ENCODE measurements at places on chromosomes 2 and 18.
A peak's percentile ranks its signal among the peaks of the same experiment; 100 is the strongest.

DNA sequence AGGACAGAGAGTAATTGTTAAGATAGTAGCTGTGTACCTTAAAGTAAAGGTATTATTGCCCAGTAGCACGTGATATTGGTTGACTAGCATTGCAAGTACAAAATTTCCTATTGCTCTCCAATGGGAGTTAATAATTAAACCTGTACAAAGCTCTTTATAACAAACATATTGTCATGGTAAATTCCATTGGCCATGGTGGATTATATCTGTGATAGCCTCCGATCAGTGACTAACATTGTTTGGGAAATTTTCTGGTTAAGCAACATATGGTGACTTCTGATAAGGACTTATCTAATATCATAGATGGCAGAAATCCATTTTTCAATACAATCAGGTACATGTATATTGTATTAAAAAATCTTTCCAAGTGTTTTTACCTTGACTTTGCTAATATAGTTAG is 360.8 kb downstream of the DCC start:
- no peak overlapping the region for H3K27ac ChIP-seq
- no peaks in the 10 kb centered on the region for H3K36me3 ChIP-seq
- no peaks in the 10 kb centered on the region for H3K27me3 ChIP-seq
- DNase-seq = no peak

- no peaks in the 10 kb centered on the region for H3K36me3 ChIP-seq
- H3K27ac ChIP-seq = no peak overlapping the region
- no peaks in the 10 kb centered on the region for H3K27me3 ChIP-seq
- no peaks in the 10 kb centered on the region for H3K4me1 ChIP-seq
Observed at GRCh38 chr2:122794100-122794499, 1038.6 kb downstream of the TSN start.

DNA sequence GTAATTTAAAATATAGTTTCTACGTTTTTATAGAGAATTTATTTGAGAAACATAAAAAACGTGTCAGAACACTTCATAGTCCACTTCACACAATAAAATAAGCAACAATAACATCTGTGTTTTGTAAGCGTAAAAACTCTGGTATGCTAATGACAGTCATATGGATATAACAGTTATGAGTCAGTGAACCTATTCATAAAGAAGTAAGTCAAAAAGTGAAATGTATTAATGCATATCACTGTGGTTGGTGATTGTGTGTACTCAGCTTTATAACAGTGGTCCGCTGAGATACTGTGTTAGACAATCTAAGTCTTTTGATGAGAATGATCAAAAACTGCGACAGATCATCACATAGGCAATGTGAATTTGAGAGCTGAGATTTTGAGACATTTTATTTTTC is 153.2 kb downstream of the WDR7 start:
- no peaks in the 10 kb centered on the region for H3K27me3 ChIP-seq
- peaks cover 4% of the 10 kb centered on the region for H3K36me3 ChIP-seq
- H3K27ac ChIP-seq = no peak overlapping the region
- H3K4me1 ChIP-seq = no peaks in the 10 kb centered on the region

GRCh38 chr2:162839419-162839818 is 852 bp upstream of the KCNH7 start:
- DNase-seq = no peak
- H3K27ac ChIP-seq = peak overlapping the region; percentile 69
- peak overlapping the region; percentile 56 for H3K4me3 ChIP-seq
- H3K27me3 ChIP-seq = peaks cover 7% of the 10 kb centered on the region

DNA sequence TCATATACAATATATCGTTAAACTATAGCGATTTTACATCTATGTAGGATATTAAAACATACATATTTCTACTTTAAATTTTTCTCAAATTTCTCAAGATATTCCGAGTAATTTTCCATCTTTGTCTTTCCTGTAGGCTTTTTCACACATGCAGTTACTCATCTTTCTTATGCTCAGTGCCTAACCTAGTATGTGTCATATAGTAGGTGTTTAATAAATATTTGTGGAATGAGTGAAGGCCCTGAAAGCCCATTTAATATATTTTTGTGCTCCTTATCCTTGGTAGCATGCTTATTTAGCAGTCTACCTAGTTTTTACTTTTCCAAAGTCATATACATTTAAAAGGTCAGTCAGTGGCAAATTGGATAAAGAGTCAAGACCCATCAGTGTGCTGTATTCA is 67.3 kb downstream of the ITGB6 start:
- no peaks in the 10 kb centered on the region for H3K27me3 ChIP-seq
- H3K36me3 ChIP-seq = no peaks in the 10 kb centered on the region
- no peak for DNase-seq
- H3K4me1 ChIP-seq = peaks cover 4% of the 10 kb centered on the region
- H3K27ac ChIP-seq = no peak overlapping the region

DNA sequence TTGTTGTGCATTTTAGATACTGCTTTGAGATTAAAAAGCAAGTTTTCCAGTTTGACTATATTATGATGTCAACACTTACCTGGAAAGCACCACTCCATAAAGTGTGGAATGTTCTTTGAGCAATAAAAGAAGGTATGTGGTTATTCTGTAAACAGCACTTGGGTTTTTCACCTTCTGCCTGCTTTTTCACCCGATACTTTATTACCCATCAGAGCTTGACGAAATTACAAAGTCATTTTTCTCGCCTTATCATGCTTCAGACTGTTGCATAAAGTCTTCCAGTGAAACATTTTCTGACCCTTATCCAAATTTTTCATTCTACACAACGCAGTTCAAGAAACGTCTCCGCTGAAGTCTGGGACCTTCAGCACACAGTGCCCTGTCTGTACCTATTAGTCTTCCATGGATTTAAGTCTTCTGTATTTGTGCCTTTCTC is 25.2 kb downstream of the CAB39 start:
- H3K4me3 ChIP-seq = no peak overlapping the region
- H3K36me3 ChIP-seq = no peaks in the 10 kb centered on the region
- no peaks in the 10 kb centered on the region for H3K27me3 ChIP-seq
- no peak for DNase-seq
- no peak overlapping the region for H3K27ac ChIP-seq
- no peaks in the 10 kb centered on the region for H3K4me1 ChIP-seq

GRCh38 chr2:65186872-65187851 is 40.5 kb upstream of the ACTR2 start:
- peaks cover 3% of the 10 kb centered on the region for H3K4me1 ChIP-seq
- H3K36me3 ChIP-seq = no peaks in the 10 kb centered on the region
- no peaks in the 10 kb centered on the region for H3K27me3 ChIP-seq
- no peak overlapping the region for H3K27ac ChIP-seq
- peak; percentile 71 for DNase-seq

DNA sequence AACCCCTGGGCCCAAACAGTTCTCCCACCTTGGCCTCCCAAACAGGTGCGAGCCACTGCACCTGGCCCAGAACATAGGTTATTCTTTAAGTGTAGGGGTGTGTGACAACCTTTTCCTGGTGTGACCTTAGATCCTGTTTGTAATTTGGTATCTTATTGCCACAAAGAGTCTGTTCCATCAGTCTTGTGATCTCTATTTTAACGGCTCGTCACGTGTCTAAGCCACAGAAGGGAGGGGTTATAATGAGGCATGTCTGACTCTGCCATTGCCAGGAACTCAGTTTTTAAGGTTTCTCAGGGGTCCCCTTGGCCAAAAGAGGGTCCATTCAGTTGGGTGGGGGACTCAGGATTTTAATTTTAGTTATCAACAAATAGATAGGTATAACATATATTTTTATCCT is 4.4 kb upstream of the ALS2 start:
- no peak overlapping the region for H3K4me3 ChIP-seq
- no peaks in the 10 kb centered on the region for H3K27me3 ChIP-seq
- H3K36me3 ChIP-seq = no peaks in the 10 kb centered on the region
- H3K4me1 ChIP-seq = peaks cover 8% of the 10 kb centered on the region
- H3K27ac ChIP-seq = no peak overlapping the region
- no peak for DNase-seq

DNA sequence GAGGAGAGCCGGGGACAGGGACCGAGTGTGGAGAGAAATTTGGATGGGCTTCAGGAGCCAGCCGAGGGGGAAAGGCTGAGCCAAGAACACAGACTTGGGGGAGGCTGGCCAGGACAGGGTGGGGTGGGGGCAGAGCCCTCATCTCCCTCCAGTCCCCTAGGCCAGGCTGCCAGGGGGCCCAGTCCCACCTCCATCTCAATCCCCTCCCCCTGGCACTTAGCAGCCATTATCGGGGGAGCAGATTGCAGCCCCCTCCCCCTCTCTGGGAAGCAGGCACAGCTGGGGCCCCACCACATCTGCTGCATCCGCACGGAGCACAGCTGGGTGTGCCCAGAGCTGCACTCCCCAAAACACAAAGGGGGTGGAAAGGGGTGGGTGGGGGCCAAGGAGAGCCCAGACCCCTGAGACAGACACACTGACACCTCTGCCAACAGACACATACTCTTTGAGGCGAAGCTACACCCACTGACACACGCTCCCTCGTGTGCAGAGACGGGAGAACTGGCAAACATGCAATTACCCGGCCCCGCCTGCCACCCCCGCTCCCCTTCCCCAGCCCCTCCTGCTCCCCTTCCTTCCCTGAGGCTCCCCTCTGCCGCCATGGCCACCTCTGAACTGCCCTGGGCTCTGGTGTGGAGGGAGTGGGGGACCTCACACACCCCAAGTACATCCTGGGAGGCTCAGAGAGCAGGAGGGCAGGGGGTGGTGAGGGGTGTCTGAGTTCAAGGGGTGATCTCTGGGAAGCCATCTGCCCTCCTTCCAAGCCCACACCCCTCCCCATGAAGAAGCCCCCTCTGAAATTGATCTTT is 5.1 kb upstream of the ASIC4 start:
- DNase-seq = no peak
- H3K36me3 ChIP-seq = peaks cover 34% of the 10 kb centered on the region
- peaks cover 92% of the 10 kb centered on the region for H3K4me1 ChIP-seq
- H3K27me3 ChIP-seq = peaks cover 28% of the 10 kb centered on the region

DNA sequence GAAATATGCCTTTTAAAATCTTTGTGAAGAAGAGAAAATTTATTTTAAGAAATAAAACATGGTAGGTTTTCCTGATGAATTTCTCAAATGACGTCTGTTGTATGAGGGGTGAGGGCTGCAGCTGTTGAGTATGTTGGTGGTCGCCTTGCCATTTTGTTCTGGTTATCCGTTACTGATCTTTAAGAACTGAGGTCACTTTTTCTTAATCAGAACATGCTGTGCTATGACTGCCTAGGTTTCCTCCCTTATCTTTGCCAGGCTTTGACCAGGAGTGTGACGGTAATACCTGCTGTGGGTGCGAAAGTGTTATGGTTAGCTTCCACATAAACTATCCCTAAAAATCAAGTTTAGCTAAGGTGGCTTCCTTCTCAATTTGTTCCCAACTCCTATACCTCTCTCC is 176.9 kb downstream of the DIS3L2 start:
- no peaks in the 10 kb centered on the region for H3K36me3 ChIP-seq
- no peaks in the 10 kb centered on the region for H3K27me3 ChIP-seq
- no peak overlapping the region for H3K4me3 ChIP-seq
- no peaks in the 10 kb centered on the region for H3K4me1 ChIP-seq
- no peak for DNase-seq

DNA sequence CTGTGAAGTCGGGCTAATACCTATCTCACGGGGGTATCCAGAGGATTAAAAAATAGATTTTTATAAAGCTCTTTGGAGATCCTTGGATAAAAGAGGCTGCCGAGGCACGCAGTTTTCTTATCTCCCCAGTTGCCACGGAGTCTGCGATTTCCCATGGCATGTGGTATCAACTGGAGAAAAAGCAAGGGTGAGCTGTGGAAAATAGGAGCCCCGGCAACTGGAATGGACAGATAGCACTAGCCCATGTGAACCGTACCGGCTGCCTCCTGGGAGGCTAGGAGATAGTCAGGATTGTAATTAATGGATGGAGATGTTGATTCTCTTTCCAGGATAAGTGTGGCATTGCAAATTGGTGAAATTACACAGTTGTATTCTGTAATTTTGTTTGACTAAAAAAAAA is 407.6 kb upstream of the KCNH7 start:
- H3K27me3 ChIP-seq = no peaks in the 10 kb centered on the region
- H3K4me1 ChIP-seq = no peaks in the 10 kb centered on the region
- no peak overlapping the region for H3K4me3 ChIP-seq
- DNase-seq = no peak
- no peak overlapping the region for H3K27ac ChIP-seq

DNA sequence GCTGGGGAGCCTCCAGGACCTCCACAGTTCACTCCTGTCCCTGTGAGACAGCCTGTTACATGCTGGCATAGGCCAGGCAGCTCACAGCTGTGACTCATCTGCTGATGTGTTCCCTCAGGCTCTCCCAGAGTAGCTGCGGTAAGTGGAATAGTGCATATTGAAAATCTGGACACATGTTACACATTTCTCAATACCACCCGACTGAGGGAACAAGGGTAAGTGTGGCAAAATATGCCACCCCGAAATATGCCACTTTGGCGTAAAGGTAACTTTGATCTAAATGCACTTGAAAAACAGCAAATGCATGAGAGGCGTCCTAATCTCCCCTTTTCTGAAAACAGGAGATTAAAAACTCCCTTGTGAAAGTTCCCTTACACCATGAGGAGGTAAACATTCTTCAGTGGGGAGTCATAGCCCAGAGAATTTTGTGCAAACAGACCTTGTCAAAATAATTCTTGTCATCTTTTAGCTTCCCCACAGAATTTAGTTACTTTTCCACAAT is 557.9 kb downstream of the CCDC85A start:
- no peak overlapping the region for H3K4me3 ChIP-seq
- no peak for DNase-seq
- H3K27me3 ChIP-seq = no peaks in the 10 kb centered on the region
- H3K36me3 ChIP-seq = no peaks in the 10 kb centered on the region
- no peak overlapping the region for H3K27ac ChIP-seq

- DNase-seq = no peak
- H3K4me3 ChIP-seq = no peak overlapping the region
- no peaks in the 10 kb centered on the region for H3K36me3 ChIP-seq
- no peaks in the 10 kb centered on the region for H3K27me3 ChIP-seq
- peaks cover 24% of the 10 kb centered on the region for H3K4me1 ChIP-seq
Observed at GRCh38 chr2:239806758-239807434, 218.2 kb downstream of the NDUFA10 start.

- peaks cover 19% of the 10 kb centered on the region for H3K36me3 ChIP-seq
- H3K27me3 ChIP-seq = no peaks in the 10 kb centered on the region
- no peak overlapping the region for H3K4me3 ChIP-seq
- DNase-seq = no peak
- peaks cover 3% of the 10 kb centered on the region for H3K4me1 ChIP-seq
Observed at GRCh38 chr2:69185807-69186206, 172.8 kb downstream of the ANTXR1 start.

GRCh38 chr2:45554742-45555140 is 56.3 kb downstream of the SRBD1 start:
- H3K27me3 ChIP-seq = no peaks in the 10 kb centered on the region
- no peaks in the 10 kb centered on the region for H3K36me3 ChIP-seq
- no peak overlapping the region for H3K27ac ChIP-seq
- no peak for DNase-seq
- no peak overlapping the region for H3K4me3 ChIP-seq

DNA sequence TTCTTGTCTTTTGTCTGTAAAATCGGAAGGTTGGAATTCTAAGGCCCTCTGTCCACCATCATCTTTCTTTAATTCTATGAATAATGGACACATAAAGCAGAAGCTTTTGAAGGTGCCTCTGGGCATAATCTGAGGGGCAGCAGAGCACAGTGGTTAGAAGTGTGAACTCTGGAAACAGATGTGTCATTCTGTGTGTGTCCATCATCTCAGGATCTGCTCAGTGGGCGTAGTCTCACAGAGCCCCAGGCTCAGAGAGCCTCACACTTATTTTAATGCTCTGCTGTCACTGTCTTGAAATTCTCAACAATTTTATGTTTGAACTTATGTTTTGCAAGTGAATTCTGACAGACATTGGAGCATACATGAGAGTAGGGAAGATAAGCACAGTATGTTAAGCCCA is 31.0 kb upstream of the CCDC93 start:
- H3K4me3 ChIP-seq = no peak overlapping the region
- no peaks in the 10 kb centered on the region for H3K27me3 ChIP-seq
- no peak overlapping the region for H3K27ac ChIP-seq
- H3K36me3 ChIP-seq = no peaks in the 10 kb centered on the region
